ENCODE measurements at places on chromosomes 5 and 9.

- no peak for DNase-seq
Measured at GRCh38 chr5:67969631-67970030, 245.9 kb upstream of the PIK3R1 start.

- DNase-seq = no peak
Measured at GRCh38 chr5:101605700-101606099, 690.4 kb downstream of the SLCO4C1 start.

DNA sequence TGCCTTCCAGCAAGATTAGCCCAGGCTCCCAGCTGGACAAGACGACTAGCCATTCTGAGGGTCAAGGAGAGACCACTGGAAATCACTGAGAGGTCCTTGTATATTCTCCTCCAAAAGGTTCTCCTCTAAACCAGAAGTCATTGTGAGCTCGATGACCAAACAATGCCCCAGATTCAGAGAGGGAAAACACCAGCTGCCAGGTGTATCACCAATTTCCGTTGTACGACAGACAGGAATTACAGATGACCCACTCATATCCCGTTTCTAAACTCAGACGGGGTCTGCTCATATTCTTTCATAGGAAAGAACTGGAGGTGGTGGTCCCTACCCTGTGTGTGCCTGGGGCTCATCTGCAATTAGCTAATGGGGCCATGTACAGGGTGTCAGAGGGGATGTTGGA lies 14.2 kb downstream of the FAXDC2 start:
- DNase-seq = no peak

DNA sequence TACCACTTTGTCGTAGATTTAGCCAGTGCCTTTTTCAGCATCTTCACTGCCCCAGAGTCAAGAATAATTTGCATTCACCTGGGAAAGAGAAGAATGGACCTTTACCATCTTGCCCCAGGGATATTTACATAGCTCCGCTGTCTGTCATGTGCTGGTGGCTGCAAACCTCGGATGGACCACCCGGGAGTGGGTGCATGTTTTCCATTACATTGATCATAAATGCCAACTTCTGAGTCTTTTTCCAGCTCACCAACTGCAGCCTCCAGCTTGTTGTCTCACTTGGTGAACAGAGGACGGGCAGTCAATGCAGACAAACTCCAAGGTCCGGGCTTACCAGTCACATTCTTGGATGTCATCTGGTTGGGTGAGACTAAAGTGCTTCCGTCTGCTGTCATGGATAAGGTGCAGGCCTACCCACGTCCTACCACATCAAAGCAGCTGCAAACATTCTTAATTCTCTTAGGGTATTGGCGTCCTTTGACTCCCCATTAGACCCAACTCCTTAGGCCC lies 155.8 kb upstream of the APC start:
- no peak for DNase-seq

DNA sequence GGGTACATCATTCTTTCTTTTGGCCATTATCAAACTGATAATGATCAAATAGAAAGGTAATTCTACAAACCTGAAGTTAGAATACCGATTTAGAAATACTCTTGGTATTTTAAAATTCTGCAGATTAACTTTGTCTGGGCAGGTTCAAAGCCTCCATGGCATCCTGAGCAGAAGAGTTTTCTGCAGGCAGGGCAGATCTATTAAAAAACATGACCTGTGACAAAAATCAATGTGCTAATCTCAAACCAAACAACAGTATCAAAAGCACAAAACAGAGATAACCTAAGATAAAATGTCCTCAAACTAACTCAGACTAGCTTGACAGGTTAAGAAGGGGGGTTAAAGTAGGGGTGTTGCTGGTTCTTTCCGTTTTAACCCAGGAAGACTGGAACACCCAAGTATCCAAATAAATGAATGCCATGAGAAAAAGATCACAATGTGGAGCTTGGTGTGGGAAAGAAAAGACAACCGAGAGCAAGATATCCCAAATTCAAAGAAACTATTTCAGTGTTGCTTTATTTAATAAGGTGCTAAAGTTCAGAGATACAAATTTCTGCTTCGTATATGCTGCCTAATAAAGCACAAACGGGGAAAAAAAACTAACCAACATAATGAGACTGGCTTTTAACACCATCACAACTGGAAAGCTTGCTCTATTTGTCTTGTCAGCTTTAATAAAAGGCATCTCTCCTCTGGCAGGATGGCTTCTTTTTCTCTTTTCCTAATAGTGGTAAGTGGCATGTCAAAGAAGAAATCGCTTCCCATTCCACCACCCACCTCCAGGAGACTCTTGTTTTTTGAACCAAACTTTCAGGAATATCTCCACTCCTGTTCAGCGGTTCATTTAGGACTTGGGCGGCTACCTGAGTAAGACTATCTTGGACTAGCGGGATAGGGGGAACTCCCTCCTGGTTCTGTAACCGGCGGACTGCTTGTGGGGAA lies 2.3 kb downstream of the EFNA5 start:
- DNase-seq = no peak

- no peak for DNase-seq
Measured at GRCh38 chr5:111765613-111766571, 8.9 kb upstream of the NREP start.

DNA sequence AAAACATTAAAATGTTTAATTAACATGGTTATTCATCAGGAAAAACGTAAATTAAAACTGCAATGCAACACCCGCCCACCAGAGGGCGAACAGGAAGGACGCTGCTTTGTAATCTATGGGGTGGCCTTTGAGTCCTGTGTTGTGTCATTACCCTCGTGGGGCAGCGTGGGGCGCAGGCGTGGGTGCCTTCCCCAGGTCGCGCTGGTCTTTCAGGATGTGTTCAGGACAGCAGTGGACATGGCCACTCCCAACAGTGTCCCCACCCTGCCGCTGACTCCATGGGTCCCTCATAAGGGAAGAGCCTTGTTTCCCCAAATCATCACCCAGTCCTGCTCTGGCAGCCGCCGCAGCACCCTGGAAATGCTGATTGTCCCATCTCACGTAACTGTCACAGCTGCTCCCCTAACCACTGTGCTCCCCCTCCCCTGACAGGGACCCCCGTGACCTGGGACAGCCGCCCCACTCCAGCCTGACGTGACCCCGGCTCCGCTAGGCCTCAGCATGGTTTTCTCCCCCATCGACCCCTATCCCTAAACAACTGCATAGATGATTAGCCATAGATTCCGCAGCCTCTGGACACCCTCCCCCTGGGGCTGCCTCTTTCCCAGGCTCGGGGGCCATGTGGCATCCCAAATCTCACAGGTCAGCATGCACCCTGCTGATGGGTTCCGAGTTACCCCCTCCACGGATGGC lies 36.4 kb downstream of the GLT6D1 start:
- DNase-seq = peak; percentile 55

DNA sequence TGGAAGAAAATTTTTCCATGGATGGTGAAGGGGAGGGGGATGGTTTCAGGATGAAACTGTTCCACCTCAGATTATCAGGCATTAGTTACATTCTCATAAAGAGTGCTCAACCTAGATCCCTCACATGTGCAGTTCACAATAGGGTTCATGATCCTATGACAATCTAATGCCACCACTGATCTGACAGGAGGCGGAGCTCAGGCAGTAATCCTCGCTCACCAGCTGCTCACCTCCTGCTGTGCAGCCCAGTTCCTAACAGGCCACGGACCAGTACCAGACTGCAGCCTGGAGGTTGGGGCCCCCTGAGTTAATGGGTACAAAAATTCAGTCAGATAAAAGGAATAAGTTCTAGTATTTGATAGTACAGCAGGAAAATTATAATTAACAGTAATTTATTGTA lies 337.2 kb downstream of the NPR3 start:
- no peak for DNase-seq

- DNase-seq = no peak
Measured at GRCh38 chr9:109192732-109193361, 25.8 kb upstream of the FRRS1L start.

DNA sequence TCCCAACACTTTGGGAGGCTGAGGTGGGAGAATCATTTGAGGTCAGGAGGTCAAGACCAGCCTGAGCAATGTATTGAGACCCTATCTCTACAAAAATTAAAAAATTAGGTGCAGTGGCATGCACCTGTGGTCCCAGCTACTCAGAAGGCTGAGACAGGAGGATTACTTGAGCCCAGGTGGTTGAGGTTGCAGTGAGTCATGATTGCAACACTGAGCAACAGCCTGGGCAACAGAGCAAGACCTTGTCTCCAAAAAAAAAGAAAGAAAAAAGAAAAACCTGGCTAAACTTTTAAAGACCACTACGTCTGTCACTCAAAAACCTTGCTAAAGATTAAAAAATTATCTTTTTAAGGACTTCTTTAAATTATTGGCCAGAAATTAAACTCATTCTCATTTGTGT lies 59.8 kb upstream of the ABCA1 start:
- no peak for DNase-seq

- no peak for DNase-seq
Measured at GRCh38 chr9:101140764-101141163, 112.2 kb downstream of the PLPPR1 start.

- DNase-seq = no peak
Measured at GRCh38 chr9:22373636-22374035, 73.0 kb upstream of the DMRTA1 start.

- peak; percentile 62 for DNase-seq
Measured at GRCh38 chr9:134641173-134641989, at the start of gene COL5A1. Gene COL5A1, plus strand, starts transcription at chr9:134641803. Its CDS starts 385 bp downstream, at chr9:134642188.

DNA sequence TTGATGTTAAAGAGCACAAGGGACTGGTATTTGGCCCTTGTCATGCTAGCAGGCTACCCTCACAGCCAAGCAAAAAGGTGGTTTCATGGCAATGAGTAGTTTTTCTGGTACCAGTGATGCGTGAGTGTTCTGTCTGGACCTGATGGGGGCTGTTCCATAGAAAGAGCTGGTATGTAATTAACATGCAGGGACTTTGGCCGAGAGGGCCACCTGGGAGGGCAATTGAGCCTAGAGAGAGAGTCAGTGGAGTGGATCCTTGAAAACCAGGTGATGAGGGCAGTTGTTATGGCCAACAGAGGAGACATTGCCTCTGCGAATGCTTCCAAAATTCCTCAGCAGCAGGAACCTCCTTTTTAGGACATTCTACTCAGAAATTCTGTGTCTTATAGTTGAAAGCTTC lies 383.3 kb downstream of the PSAT1 start:
- no peak for DNase-seq

- DNase-seq = no peak
Measured at GRCh38 chr5:123436201-123436600, 13.0 kb upstream of the CEP120 start.

DNA sequence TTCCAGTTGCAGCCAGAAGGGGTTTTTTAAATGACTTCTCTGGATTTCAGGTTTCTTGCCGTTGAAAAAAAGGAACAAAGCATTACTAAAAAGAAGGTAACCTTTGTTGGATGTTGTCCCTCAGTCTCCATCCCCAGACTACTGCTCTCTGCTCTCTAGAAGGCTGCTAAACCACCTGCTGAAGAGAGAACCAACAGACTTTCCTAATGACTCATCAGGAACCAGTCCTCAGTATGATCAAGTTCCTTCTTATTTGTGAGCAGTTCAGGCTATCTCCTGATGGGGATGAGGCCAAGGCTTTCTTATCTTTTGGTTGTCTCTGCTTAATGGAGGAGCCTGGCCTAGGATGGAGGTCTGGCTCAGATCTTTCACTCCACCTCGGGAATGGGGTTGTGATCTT lies 4.1 kb downstream of the KIF4B start:
- DNase-seq = no peak

GRCh38 chr5:57494104-57495098 lies 11.8 kb upstream of the ACTBL2 start:
- peak; percentile 73 for DNase-seq

DNA sequence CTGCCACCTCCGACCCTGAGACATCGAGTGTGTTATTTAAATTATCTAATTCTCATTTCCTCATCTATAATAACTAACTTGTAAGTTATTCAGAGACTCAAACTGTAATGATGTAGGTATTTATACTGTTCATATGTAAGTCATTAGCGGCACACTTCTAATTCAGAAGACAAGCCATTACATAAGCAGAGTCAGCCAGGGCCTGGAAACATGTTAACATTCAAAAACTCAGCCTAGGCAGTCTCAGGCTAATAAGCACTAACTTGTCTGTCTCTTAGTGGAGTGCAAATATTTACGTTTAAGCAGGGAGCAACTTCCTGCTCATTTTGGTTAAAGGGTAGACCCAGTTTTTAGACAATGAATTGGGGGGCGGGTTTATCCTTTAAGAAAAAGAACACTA lies 598.4 kb downstream of the ACTL7B start:
- no peak for DNase-seq

DNA sequence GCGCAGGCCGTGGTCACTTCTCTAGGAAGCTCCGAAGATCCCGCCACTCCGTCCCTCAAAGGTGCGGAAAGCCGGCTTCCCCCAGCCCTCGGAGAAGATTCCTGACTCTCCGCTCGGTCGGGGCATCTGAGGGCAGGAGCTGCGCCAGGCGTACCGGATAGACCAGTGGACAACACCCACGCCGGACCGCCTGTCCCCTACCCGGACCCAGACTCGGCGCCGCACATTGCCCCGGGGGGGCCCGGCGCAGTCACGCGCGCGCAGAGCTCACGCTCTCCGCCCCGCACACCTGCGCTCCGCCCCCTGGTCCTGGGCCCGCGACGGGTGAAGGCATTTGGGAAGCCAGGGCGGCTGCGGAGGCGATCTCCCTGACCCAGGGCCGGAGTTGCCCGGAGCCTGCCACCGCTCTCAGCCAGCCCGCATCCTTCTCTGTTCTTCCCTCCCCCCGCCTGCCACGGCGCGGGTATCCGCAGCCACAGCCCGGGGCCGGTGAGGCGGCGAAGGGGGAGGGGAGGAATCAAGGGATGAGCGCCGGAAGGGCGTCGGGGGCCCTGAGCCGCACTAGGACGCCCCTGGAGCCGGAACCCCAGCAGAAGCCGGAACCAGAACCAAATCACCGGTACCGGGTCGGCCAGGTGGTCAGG lies 448 bp downstream of the RELL2 start:
- peak; percentile 68 for DNase-seq

DNA sequence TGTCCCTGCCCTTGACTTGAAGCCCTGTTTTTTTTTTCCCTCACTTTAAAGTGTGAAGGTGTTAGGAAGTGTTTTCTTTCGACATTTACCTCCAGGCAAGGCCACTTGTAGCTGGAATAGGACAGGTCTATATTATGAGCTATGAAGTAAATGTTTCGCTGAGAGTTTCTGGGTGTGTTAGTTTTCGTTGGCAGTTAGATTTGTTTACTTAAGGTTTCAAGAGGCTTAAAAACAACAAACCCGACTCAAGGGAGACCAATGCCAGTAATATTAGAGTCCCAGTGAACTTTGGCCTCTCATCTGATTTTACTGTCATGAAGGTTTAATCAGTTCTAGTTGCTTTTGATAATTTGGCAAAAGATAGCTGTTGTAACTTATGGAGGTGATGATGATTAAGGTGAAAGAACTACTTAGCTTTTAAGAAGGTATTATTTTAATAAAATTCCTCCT lies 25.2 kb downstream of the OCLN start:
- DNase-seq = no peak

- no peak for DNase-seq
Measured at GRCh38 chr9:133960568-133961129, 31.5 kb downstream of the VAV2 start.

GRCh38 chr9:136282272-136282861 lies 21.5 kb downstream of the CCDC187 start:
- DNase-seq = peak; percentile 13

GRCh38 chr9:109771796-109772531 lies 8.0 kb upstream of the PALM2AKAP2 start:
- no peak for DNase-seq

- no peak for DNase-seq
Measured at GRCh38 chr5:138096997-138097828, 13.4 kb downstream of the WNT8A start.

Data from CD4-positive, alpha-beta T cell treated with Interleukin-6 for 4 hours (primary cell).